ENCODE measurements at places on chromosomes 4 and X.

- DNase-seq, result no peak
These were observed 213.4 kb upstream of the JADE1 start for GRCh38 chr4:128596115-128596514.

DNA sequence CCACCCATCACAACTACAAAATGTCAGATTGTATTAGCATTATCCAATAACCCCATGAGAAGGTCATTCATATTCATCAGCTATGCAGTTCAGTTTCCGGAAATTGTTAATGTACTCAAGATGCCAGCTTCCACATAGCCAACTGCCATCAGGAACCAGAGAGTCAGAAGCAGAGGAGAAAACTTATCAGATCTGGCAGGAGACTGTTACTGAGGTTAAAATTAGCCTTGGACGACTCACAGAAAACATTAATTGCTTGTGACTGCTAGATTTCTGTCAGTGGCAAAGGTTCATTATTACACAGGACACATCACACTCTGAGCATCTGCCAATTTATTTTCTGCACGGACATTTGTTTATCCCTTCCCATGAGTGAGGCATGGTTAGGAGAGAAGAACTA, 352.8 kb downstream of the DHRSX start:
- no peak for DNase-seq

DNA sequence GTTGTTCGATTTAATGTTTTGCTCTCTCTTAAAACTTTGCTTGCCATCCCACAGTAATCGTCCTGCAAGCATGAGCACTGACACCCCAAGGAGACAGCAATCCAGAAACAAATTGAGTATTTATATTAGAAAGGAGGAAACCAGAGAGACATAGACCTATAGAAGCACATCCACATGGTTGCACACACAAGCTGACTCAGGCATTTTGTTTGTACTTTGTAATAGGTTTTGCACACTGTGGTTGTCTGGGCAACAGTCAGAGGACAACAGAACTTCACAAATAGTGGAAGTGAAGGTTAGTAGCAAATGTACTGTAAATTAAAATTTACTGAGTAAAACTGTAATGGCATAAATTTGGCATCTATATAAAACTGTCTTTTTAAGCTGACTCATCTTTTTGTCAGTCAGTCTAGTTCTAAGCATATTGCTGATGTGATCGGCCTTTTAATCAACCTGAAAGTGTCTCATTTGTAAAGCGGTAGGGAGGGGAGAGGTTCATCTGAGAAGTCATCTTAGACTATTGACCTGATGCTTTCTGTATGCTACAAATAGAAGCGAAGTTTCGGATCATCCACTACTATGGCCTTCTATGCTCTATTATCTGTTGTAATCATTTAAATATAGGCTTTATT, 1624.7 kb downstream of the ARAP2 start:
- DNase-seq, result no peak

GRCh38 chr4:3699261-3699660, 66.9 kb upstream of the ADRA2C start:
- DNase-seq, result no peak

- DNase-seq, result no peak
These were observed 5.0 kb upstream of the SHROOM4 start for GRCh38 chrX:50818986-50819385.

GRCh38 chr4:673349-674091, 556 bp downstream of the ATP5ME start:
- DNase-seq, result no peak

GRCh38 chr4:187811591-187811990, 184.0 kb upstream of the ZFP42 start:
- no peak for DNase-seq

- DNase-seq, result no peak
These were observed 99.8 kb downstream of the PJA1 start for GRCh38 chrX:69065451-69065850.

- DNase-seq, result no peak
These were observed 35.8 kb downstream of the SPANXD start for GRCh38 chrX:141662781-141663180.

DNA sequence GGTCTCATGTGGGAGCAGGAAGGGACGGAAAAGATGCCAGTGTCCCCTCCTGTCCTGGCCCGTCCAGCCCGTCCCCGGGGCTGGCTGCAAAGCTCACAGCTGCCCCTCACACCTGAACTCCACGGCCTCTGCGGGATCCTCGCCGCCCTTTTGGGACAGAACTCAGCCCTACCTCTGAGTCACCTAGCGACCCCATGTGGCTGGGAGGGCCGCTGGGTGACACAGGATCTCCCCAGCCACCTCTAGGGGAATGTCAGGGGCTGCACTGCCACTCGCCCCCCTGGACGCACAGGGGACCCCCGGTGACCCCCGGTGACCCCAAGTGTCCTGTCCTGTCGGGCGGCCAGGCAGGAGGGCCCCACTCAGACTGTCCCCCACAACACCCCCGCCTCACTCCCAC, 748 bp downstream of the FAM9B start:
- no peak for DNase-seq

DNA sequence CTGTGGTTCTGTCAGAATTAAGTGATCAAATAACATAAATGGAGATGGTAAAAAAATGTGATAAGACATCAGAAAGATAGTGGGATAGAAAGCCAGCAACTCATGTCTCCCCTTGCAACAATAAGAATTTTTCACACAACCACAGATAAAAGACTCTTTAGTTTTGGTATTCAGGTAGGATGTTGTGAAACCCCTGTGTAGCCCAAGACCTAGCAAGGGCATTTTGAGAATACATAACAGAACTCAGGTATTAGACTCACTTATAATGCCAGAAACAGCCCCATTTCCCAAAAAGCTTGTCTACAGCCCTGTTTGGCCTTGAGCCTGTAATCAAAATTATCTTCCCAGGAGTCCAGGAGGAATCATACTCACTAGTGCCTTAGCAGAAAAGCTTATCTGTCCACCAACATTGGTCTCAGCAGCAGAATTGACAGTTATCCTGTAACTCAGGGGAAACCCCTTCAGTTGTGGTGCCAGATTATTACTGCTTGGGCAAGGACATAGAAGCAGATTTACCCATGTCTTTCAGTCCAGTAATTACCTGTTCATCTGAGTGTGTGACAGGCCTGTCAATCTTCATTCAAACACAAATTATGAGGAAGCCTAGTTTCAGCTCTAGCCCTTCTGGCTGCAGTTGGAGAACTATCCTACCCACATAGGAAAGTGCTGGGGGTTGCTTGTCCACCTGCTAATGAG, 41.0 kb upstream of the UGT2B17 start:
- no peak for DNase-seq

DNA sequence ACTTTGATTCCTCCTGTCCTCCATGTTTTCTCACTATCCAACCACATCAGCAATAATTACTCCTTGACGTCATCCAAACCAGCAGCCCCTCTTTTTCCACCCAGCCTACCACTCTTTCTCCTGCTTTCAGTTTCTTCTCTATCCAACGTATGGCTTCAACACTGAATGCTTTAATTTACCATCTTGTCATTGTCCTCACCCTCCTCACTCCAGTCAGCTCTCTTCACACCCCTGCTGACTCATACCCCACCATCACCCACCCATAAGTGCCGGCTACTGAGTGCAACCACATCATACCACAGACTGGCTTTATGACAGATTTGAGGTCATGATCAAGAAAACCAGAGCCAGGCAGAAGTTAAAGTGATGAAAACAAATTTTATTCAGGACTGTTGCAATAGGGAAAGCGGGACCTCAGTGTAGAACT, 9.8 kb upstream of the ANXA5 start:
- no peak for DNase-seq

DNA sequence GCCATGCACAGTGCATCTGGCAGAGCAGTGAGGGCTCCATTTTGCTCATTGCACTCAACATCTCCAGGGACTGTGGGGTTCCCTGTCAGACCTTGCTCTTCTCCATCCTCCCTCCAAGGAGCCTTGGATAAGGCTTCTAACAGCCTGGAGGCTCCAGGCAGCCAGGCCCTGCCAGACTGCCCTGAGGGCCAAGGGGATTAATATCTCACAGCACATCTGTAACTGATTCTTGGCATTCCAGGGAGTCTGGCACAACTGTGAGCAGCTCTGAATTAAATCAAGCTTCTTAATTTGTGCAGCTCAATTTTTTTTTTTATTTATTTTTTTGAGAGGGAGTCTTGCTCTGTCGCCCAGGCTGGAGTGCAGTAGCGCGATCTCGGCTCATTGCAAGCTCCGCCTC, 224.5 kb upstream of the PGRMC2 start:
- no peak for DNase-seq

DNA sequence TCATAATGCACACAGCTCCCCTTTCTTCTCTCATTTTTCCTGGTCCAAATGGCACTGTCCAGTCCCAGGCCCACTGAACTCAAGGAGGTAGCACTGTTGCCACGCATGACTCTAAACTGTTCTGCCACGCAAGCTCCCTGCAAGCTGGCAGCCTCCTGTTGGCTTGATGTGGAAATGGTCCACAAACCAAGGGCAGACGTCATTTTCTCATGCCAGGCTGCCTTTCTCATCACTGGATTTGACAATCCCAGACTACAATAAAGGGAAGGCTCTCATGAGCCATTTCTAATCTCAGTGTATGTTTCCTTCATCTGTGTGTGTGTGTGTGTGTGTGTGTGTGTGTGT, 22.4 kb downstream of the OTOP1 start:
- no peak for DNase-seq

DNA sequence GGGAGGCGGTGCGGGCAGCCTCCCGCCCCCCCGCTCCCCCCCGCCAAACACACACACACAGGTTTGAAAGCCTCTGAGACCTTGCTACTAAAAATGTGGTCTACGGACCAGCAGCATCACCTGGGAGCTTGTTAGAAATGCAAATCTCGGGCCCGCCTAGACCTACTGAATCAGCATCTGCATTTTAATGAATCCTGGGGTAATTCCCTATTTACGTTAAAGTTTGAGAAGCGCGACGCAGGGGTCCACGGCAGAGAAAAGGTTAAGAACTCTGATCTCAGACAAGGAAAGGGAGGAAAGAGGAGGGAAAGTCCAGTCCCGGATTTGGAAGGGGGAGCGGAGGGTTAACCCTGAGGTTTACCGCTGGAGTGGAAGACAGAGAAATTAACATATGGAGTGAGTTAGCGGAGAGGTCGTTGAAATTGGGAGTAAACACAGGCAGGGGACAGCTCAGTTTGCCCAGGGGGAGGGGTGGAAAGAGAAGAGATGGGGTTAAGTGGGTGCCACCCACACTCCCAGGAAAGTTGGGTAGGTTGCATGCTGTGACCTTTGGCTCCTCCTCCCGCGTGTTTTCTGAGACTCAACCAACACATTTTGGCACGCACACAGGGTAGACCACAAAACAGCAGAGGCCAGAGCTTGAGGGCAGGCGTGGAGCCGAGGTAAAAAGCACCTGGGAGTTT, 483.6 kb downstream of the BCOR start:
- peak; percentile 59 for DNase-seq

GRCh38 chrX:136839196-136839595, 41.3 kb downstream of the RBMX start:
- no peak for DNase-seq

DNA sequence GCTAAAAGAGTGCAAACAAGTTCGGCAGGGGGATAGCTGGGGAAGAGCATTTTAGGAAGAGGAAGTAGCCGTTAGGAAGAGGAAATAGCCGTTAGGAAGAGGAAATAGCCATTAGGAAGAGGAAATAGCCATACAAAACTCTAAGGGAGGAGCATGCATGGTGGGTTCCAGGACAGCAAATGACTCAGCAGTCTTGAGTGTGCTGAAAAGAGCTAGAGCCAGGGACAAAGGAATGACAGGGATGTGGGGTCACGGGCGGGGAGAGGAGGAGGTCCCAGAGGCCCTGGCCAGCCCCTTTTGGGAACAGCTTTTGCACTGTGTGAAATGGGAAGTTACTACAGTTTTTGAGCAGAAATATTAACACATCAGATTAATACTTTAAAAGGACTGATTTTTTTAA, 882.6 kb downstream of the TRIML1 start:
- no peak for DNase-seq

GRCh38 chr4:77578145-77578544, 27.5 kb upstream of the CXCL13 start:
- no peak for DNase-seq

DNA sequence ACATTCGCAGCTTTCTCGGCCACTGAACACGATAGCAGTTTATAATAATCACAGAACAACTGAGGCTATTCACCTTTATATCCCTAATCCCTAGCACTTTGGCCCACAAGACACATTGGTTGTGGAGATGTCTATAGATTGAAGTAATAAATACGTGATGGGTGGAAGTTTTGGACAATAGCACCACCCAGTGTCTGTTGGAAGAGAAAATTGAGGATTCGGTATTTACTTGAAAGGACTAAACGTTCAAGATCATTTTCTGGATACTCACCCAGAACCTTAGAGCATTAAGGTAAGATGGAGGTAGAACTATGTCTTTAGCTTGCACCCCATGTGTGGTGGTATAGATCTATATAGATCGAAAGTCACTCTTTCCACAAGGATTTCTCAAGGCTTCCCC, 787 bp upstream of the TMSB15A start:
- no peak for DNase-seq

- DNase-seq, result no peak
These were observed 25.1 kb downstream of the XIAP start for GRCh38 chrX:123884809-123885408.

GRCh38 chr4:67549123-67549522, 3.8 kb upstream of the CENPC start:
- no peak for DNase-seq

- no peak for DNase-seq
These were observed 39.9 kb downstream of the PSAPL1 start for GRCh38 chr4:7394681-7395451.

DNA sequence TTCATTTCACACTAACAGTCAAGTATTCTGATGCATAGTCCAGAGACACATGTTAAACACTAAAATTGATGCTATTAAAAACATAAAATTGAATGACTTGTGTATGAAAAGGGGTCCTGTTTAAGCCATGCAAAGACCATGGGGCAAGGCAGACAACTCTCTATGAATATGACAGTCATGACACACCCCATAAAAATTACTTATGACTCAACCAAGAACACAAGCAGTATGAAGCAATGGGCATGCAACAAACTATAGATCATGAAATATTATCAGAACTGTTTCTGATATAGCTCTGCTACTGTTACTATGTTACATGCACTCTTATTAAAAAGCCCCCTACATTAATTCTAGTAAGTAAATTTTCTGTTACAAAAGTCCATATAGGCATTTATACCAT, 57.5 kb upstream of the ZCCHC13 start:
- DNase-seq, result no peak

DNA sequence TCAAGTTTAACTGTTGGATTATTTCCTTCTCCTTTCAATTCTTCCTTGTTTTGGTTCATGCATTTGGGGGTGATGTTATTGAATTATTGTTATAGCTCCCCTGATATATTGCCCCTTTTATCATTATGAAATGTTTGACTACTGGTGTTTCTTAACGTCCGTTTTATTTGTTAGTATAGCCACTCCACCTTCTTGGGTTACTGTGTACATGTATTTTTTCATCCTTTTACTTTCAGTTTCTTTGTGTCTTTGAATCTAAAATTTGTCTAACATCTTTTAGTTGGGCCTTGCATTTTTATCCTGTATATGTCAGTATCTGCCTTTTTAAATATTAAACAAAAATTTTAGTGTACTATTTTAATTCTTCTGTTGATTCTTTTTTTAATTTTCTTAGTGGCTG, 88.7 kb downstream of the TNIP2 start:
- DNase-seq, result no peak

- no peak for DNase-seq
These were observed 66.8 kb downstream of the SOWAHB start for GRCh38 chr4:76830964-76831703.

All from stimulated activated CD4-positive, alpha-beta T cell treated with anti-CD3 and anti-CD28 coated beads, TNF-alpha, amount 100 ng/mL, for 4 hours (primary cell).